ENCODE measurements at places on chromosomes 2 and 18.
A peak's percentile ranks its signal among the peaks of the same experiment; 100 is the strongest.

- peak; percentile 79 for DNase-seq
Measured at GRCh38 chr2:163735685-163736432, at the start of gene FIGN. Gene FIGN, minus strand, starts transcription at chr2:163736008. Its CDS starts 1,081 bp downstream, at chr2:163734927.

GRCh38 chr18:36179562-36180355 lies 7.5 kb upstream of the MOCOS start:
- peak; percentile 33 for DNase-seq

DNA sequence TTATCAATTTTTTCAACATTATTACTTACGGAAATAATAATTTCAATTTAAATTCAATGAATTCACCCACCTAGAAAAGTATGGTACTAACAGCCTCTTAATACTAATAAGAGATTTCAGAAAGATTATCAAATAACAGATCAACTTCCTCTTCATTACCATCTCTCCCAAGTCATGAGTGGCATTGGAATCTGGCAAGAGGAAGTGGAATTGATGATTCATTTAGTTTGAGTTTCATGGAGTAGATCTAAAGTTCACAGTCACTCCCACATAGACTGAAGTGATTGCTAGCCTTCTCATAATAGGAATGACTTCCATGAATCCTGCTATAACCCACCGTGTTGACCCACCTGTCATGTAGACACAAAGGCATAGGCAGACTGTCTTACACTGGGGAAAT lies 77.7 kb upstream of the WDR75 start:
- DNase-seq, result no peak

GRCh38 chr18:76553715-76554546 lies 58.9 kb upstream of the ZNF516 start:
- no peak for DNase-seq

- DNase-seq, result peak; percentile 54
Measured at GRCh38 chr18:54712306-54712705, 116.0 kb upstream of the RAB27B start.

DNA sequence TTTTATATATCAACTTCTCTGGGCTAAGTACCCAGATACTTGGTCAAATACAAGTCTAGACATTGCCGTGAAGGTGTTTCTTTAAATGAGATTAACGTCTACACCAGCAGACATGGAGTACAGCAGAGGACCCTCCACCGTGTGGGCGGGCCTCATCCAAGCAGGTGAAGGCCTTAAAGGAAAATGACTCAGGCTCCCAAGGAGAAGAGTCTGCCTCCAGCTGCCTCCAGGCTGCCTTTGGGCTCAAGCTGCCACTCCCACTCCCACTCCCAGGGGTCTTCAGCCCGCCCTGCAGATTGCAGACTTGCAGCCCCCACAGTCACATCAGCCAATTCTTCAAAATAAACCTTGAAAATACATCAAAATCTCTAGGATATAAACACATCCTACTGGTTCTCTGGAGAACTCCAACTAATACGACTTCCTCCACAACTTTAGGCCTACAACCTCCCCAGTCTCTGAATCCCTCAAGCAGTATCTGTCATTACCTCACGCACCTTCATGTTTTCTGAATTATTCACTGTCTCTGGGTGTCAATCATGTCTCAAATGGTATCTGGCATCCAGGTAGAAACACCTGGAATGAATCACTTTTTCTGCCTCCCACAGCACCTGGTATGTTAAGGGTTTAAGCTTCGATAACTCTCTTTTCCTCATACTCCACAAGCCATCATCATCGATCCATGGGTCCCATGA lies 6.9 kb downstream of the ITGB1BP1 start:
- no peak for DNase-seq

GRCh38 chr2:207625014-207625907 lies at the start of gene METTL21A:
Gene METTL21A, minus strand, starts transcription at chr2:207625394. Its CDS starts 1,019 bp downstream, at chr2:207624375.
- peak; percentile 73 for DNase-seq

DNA sequence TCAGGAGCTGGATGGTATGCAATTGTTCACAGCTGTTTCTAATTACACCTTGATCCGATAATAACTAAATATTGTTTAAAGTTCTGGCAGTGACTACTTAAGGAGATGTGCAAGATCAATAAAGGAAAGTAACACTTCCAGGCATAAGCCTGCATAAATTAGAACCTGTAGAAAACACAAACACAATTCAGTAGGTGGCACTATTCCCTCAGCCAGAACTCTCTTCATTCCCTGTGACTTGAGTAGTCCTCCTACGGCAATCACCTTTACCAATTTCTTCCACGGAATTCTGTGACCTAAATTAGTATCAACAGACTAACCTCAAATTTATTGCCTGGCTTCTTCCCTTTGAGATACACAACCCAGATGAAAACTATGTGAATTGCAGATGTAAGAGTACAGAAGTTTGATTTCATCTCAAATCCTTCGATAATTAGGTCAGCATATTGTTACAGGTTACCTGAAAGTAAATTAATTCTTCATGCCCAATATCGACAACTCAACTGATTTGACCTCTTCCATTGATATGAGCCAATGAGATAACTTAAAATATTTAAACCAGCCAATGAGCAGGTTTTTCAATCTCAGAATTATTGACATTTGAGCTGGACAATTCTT lies 137.8 kb downstream of the PID1 start:
- DNase-seq, result no peak

DNA sequence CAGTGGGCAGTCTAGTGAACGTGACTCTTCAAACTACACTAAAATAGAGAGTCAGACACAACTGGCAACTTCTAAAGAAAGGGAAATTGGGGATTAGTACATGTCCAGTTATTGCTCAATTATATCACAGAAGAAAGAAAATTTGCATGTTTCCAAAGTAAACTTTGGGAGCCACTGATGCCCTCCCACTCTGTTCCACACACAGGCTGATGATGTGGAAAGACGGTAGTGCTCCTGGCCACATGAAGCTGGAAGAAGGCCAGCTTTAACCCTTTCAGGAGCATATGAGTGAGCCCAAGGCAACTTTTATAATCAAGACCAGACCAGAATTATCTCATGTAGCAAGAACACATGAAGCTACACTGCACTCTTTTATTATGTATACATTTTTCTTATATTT lies 141.0 kb downstream of the NR4A2 start:
- DNase-seq, result no peak

DNA sequence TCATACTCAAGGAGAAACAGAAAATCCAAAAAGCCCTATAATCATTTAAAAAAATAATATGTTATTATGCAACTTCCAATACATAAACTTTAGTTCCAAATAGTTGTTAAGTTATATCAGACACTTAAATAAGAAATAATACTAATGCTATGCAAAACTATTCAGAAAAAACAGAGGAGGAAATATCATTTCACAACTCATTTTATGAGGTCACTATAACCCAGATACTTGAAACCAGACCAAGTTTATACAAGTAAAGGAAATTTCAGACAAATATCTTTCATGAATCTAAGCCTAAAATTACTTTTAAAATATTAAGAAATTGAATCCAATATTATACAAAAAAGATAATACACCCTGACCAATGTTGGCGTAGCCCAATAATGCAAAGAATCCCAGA lies 260.8 kb downstream of the CD226 start:
- no peak for DNase-seq

All from amniotic stem cell (primary cell).